ENCODE measurements at places on chromosomes 11 and 22.

- no peak for DNase-seq
These were observed 216.1 kb upstream of the NARS2 start for GRCh38 chr11:78790784-78791183.

GRCh38 chr22:46514592-46515207, 22.7 kb downstream of the CELSR1 start:
- DNase-seq: no peak

- no peak for DNase-seq
These were observed 17.5 kb upstream of the OPCML start for GRCh38 chr11:133549826-133550225.

DNA sequence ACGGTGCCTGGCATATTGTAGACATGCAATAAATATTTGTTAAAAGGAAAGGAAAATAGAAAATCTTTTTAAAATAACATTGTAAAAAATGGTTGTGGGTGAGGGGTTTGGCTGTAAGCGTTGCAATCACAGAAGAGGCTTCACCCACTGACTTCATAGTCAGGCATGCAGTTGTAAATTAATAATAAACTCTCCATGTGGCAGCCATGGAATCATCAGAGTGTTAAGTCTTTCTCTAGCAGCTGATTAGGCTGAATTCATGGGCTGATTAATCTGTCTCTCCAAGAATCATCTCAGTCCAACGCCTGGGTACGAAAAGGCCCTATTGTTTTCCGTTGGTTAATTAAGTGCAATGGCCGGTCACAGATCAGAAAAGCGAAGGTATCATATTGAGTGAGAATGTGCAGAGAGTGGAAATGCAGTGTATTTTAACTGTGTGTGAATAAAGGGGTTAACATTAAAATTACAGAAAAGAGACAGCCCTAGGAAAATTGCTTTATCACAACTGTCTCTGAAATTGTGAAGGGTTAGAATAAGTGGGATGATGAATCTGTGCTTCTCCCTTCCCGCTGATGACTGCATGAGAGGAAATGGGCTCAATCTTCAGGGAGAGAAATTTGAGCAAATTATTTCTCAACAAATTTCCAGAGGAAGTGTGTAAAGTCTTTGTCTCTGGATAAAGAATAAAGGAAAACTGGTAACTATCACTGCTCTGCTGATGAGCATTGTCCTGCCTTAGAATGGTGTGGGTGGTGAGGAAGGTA, 269.0 kb downstream of the FAM76B start:
- DNase-seq: no peak

DNA sequence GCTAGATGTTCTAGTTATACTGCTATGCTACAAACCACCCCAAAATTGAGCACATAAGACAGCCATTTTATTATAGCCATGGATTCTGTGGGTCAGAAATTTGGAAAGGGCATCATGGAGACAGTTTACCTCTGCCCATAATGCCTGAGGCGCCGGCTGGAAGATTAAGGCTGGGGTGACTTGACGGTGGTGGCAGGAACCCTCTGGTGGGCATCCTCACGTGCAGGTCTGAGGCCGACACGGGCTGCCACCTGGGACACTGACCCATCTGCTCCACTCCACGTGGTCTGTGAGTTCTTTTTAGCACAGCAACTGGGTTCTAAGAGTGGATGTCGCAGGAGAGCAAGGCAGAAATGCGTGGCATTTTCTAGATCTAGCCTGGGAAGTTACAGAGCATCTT, 40.0 kb upstream of the PRDM11 start:
- DNase-seq: no peak

DNA sequence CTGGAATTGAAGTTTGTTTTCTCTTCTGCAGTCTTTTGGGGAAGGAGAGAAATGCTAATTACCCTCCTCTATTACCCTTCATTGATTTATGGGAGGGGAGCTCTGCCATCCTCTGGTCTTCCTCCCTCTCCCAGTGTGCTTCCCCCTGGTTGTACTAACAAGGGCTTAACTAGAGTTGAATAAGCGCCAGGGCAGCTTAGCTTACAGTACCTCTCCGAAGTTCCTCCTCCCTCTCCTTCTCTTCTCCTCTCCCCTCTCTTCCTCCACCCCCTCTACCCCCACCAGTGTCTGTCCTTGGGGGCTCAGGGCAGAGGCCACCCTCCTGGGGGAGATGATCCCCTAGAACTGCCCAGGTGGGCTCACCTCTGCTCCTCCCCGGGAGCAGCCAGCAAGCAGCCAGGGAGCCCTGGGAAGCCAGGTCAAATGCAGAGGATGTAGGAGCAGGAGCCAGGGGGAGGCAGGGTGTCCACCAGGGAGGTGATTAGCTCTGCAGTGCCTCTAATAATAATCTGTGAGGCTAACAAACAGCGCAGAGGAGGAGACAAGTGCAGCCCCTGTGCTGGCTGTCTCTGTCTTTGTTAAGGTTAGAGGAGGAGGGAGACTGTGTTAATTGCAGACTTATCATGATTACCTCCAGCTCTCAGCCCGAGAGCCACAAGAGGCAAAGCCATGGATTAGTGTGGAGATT, 191.6 kb upstream of the CADM1 start:
- DNase-seq: no peak

- no peak for DNase-seq
These were observed 16.7 kb downstream of the CLDN5 start for GRCh38 chr22:19507534-19507861.

- DNase-seq: no peak
These were observed 20.3 kb upstream of the APLP2 start for GRCh38 chr11:130049328-130049771.

- DNase-seq: no peak
These were observed 325.4 kb downstream of the BRD1 start for GRCh38 chr22:49502126-49502826.

DNA sequence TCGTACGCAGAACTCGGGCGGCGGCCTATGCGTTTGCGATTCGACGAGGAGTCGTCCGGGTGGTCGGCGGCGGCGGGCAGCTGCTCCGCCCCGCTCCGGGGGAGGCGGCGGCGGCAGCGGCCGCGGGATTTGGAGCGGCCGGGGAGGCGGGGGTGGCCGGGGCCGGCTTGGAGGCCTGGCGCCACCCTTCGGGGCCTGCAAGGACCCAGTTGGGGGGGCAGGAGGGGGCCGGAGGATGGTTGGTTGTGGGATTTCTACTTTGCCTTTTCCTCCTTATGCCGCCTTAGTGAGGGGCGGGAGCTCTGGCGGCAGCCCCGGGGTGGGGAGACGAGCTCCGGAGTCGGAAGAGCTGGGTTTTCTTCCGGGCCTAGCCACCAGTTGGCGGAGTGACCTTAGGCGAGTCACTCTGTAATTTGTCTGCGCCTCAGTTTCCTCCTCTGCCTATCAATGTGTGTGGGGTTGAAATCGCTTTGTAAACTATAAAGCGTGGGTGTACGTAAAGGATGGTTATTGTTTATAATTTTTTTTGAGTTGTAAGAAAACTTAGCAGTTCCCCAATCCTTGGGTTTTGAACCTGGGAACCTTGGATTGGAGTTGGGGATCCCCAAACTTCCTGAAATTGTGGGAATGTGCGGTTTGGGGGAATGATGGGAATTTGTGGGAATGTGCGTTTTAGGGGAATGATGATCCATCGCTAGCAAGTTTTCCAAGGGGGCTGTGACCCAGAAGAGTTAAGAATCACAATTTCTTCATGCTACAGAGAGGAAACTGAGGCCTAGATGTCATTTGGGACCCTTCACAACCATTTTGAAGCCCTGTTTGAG, 679 bp downstream of the TUG1 start:
- DNase-seq: no peak

DNA sequence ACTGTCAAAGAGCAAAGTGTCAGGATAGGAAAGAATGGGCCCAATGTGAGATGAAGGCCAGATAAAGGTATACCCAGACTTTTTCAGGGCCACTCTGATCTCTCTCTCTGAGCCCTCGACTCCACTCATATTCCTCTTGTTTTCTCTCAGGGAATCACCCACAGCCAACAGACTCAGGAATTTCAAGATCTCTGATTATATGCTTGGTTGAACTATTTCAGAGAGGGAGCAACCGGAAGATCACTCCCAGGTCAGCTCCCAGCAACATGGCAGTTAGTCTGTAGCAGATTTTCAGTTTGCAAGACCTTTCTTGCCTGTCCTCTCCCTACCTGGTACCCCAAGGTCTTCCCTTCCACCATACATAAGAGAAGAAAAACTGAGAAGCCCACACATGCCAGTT, 102.5 kb downstream of the C11orf58 start:
- DNase-seq: no peak

DNA sequence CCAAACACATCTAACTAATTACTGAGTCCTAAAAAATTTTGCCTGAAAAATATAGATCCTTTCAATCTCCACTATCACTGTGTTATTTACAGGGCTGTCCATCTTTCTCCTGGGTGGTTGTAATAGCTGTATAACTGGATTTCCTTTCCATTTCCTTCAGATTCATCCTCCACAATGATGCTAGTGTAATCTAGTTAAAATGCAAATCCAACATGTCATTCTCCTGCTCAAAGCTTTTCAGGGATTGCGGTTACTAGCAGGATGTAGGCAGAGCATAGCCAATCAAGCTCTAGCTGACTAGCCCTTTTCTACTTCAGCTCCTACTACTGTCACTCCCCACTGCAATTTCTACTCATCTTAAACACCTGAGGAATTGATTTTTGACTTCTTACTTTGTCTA, 283.0 kb downstream of the RAB38 start:
- no peak for DNase-seq

GRCh38 chr11:76795290-76795935, 12.3 kb downstream of the TSKU start:
- DNase-seq: no peak
